ENCODE measurements at places on chromosomes 4 and X.

DNA sequence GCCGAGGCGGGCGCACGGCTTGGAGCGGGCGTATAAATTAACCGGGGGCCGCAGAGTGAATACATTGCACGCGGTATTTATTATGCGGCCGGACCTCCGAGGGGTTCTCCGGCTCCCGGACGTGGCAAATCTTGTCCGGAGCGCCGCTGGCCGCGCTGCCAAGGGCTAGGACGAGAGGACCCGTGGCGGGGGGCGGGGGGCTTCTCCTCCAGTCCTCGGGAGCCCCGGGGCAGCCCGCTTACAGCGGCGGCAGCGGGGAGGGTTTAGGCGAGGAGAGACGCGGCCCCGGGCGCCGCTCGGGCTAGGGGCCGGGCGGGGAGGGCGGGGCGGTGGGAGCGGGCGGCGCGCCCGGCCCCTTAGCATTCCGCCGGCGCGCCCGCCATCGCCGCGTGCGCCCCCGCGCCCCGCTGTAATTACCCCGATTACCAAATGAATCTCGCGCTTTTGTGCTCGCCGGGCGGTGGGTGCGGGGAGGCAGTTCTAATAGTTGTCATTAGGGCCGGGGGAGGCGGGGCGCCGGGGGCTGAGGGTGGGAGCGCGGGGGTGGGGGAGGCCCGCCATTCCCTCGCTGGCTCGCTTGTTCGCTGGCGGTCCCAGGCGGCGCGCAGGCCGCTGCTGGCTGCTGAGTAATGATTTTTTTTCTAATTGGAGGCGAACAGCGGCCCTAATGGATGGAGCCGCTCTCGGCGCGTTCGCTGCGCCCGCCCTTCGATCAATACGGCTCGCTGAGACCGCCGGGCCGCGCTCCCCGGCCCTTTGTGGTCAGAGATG lies 276.6 kb downstream of the BCOR start:
- DNase-seq = peak; percentile 34

DNA sequence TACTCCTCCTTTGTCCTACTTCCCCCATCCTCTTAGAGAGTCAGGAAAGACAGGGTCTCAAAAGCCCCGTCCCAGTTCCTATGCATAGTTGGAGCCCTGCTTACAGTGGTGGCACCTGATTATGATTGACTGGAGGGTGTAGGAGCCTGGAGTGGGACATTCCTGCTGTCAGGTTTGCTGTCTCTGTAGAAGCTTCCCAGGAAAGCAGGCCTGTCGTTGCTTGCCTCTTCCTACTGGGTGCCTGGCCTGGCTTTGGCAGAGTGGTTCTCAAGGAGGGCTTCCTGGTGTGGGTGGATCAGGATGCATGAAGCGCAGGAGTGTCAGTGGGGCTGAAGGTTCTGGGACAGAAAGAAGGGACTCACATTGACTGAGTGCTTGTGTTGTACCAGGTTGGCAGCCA lies 4.8 kb downstream of the MAGED2 start:
- no peak for DNase-seq

DNA sequence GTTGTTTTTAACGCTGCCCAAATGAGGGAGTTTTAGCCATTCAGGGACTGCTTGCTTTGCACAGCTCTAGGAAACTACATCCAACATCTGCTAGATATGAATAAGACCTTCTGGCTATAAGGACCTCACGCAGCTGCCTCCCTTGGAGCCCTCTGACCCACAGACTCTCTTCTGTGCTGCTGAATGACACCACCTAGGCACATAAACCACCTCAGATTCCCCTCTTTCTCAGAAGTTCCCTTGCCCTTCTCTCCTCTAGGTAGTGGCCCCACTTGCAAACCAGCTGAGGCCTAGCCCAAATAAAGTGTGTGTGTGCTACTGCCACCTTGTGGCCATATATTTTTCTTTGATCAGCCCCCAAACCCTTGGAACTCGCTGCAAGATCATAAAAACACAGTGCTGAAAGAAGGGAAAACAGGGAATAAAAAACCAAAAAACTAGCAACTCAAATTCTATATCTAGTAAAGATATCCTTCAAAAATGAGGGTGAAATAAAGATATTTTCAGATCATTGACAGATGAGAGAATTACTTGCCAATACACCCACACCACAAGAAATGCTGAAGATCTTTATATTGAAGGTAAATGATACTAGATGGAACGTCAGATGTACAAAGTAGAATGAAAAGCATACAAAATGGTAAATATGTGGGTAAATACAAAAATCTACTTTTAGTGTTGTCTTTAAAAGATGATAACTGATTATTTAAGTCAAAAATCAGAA lies 265.9 kb downstream of the ADAMTS3 start:
- DNase-seq = peak; percentile 8

- no peak for DNase-seq
Measured at GRCh38 chrX:65976161-65976560, 63.7 kb downstream of the VSIG4 start.

GRCh38 chrX:151695583-151696340 lies 504 bp downstream of the PRRG3 start:
- DNase-seq = no peak

DNA sequence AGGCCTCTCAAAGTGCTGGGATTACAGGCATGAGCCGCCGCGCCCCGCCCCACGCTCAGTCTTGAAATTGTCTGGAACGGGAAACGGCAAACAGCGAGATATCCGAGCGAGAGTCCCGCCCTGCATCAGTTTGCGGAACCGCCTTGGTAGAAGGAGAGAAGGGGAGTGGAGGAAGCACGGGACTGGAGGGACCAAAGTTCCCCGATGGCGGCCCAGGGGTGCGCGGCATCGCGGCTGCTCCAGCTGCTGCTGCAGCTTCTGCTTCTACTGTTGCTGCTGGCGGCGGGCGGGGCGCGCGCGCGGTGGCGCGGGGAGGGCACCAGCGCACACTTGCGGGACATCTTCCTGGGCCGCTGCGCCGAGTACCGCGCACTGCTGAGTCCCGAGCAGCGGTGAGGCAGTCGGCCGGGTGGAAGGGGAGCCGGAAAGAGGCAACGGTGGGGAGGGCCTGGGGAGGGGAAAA lies at the start of gene BST1:
Gene BST1 (plus strand): TSS at position 125 of the 463 bp plus-strand sequence. CDS start 80 bp downstream, at position 205.
- DNase-seq = peak; percentile 28

DNA sequence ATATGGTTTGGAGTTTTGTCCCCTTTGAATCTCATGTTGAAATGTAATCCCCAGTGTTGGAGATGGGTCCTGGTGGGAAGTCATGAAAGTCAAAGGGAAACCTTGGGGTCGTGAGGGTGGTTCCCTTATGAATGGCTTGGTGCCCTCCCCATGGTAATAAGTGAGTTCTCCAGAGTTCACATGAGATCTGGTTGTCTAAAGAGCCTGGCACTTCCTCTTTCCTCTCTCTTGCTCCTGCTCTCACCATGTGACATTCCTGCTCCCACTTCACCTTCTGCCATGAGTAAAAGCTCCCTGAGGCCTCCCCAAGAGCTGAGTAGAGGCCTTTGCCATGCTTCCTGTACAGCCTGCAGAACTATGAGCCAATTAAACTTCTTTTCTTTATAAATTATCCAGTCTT lies 5.5 kb upstream of the IL15 start:
- no peak for DNase-seq

GRCh38 chr4:152536545-152537182 lies 772 bp upstream of the FBXW7 start:
- DNase-seq = no peak

- DNase-seq = no peak
Measured at GRCh38 chrX:78119521-78120227, 15.6 kb downstream of the PGK1 start.

- DNase-seq = no peak
Measured at GRCh38 chr4:156957556-156957955, 14.0 kb downstream of the PDGFC start.

- DNase-seq = no peak
Measured at GRCh38 chrX:106898462-106898861, 4.7 kb downstream of the RIPPLY1 start.

GRCh38 chr4:106707776-106708463 lies 328.2 kb downstream of the DKK2 start:
- no peak for DNase-seq

DNA sequence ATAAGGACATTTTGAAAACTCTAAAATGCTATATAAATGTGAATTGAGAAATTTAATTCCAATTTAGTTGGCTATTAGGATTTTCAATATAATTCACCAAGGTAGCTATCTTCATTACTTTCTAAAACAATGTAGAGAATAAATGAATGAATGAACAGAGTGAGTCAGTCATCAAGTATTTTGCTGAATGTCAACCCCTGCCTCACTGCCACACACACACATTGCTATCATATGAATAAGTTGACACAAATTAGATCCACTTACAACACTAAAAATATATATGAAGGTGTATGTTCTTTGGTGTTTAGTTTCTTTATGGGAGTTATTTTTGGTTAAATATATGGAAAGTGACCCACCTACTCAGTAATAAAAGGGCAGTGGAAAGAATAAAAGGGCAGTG lies 141.4 kb upstream of the SMIM10 start:
- no peak for DNase-seq

DNA sequence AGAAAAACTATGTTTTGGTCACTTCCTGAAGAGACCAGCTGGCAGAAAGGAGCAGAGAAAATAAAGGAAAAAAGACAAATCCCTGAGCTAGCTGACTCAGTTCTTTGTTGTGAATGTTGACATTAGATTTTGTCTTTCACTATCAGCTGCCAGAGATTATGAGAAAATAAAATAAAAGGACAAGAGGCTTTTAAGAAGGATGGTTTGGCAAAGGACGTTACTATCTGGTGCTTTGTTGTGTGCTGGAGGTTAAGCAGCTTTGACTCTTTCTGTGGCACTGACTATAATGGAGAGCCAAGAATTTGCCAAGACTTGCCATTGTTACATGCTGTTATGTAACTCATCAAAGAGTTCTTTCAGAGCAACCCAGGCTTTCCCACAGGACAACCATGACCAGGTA lies 12.1 kb downstream of the ASB5 start:
- no peak for DNase-seq

DNA sequence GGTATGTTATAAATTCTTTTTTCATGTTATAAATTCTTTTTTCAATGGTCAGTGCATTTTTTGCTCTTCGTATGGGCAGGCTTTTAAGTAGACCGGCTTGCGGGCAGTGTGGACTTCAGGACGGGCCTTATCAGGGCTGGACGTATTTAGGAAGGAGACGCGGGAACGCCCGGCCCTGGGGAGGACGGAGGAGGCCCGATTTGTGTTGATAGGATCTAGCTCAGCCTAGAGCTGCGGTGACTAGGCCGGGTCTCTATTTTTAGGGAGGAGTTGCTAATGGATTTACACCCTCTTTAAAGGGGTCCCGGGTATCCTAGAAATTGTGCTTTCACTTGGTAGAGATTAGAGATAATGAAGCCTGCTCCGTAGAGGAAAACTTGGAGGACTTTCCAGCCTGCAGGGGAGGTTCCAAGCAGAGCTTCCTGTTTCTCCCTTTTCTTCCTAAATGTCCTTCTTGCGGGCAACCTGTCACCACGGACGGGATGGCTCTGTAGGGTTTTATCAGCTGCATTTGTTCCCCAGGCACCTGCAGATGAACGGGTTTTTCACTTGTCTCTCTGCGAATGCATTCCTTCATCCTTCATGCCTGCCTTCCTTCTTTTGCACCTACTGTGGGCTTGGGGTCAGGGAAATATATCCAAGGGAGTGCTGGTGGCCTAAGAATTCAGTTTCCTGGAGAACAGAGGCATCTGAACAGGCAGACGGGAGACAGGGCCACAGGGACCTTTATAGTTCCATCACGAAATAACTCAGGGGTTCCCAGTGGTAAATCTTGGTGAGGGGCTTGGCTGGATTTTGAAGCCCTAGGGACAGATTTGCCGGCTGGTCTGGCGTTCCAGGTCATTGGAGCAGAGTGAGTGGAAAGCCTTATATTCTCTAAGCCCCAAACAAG lies 1.4 kb downstream of the CD99 start:
- DNase-seq = no peak

DNA sequence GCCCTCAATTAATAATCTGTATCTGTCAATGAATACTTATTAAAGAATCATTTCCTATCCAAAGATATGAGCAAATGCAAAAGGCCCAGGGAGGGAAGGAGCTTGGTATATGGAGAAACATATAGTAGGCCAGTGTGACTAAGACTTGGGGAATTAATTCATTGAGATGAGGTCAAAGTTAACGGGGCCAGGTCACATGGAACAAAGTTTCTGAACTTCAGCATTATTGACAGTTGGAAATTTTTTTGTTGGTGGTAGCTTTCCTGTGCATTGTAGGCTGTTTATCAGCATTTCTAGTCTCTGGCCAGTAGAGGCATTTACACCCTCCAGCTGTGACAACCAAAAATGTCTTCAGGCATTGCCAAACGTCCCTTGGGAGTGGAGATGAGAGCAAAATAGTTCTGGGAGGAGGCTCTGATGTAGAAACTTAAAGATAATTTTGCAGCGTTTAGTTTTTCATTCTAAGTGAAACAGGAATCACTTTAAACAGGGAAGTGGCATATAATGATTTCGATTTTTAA lies 202.0 kb downstream of the SLC4A4 start:
- DNase-seq = no peak

DNA sequence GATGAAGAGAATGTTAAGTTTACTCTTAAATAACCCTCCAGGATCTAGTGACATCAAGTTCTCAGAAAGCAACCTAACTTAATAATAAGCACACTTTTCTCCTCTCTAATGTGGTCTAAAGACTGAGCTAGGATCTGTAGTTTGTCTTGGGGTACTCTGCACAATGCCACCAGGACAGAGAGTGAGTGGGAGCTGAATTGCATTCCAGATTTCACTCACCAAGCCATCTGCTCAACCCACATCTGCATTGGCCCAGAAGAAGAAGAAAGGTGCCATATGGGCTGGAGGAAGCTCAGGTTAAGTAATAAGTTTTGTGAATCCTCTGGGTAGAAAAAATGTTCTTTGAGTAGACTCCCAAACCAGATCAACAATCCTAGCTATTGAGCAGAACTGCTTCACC lies 384.6 kb downstream of the PPP3CA start:
- DNase-seq = no peak

DNA sequence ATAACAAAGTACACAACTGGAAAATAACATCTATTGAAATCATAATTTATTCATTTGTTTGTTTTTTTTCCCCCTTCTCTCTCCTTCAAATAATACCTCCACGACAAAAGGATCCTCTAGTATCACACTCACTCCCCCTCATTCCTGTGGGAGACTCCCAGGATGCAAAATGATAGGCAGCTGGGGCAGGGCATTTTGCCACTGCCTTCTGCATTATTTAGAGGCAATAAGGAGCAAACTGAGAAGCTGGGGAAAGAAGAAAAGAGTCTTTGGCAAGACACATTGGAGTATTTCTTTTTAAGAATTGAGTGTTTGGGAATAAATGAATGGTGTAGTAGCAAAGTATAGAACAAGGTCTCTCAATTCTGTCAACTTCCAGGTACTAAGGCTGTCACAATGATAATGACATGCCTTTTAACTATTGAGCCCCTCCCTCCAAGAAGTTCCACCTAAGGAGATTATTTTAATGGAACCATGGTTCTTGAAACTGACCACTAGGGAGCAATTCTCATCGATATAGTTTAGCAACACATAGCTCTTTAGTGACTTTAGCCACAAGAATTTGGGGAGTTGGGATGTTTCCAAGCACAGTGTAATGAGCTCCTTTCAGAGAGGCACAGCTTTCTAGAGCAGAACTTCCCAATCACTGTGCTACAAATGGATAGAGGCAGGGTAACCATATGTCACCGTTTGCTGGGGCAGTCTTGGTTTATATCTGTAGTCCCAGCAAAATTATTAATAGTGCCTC lies 303.3 kb downstream of the FRMPD4 start:
- DNase-seq = no peak
